ENCODE measurements at places on chromosomes 6 and 20. TPM values are rescaled to one million over a fixed set of nuclear protein-coding genes. Genes with fewer than 3 reads are reported as not detected.

Gene CPNE5
- 57.8 TPM for total RNA-seq

- H3K27me3 ChIP-seq = no peaks in the 10 kb centered on the region
- H3K4me3 ChIP-seq = no peak overlapping the region
- H3K27ac ChIP-seq = no peak overlapping the region
- no peaks in the 10 kb centered on the region for H3K36me3 ChIP-seq
- H3K4me1 ChIP-seq = no peaks in the 10 kb centered on the region
- no peak for DNase-seq
These were observed 503.4 kb downstream of the CD109 start for GRCh38 chr6:74199215-74199915.

GRCh38 chr6:15036690-15037245, 209.1 kb upstream of the JARID2 start:
- peaks cover 15% of the 10 kb centered on the region for H3K4me1 ChIP-seq
- DNase-seq = no peak
- H3K27ac ChIP-seq = no peak overlapping the region

- no peaks in the 10 kb centered on the region for H3K36me3 ChIP-seq
- no peak for DNase-seq
- peaks cover 3% of the 10 kb centered on the region for H3K4me1 ChIP-seq
- H3K27me3 ChIP-seq = peaks cover 5% of the 10 kb centered on the region
These were observed 86.7 kb upstream of the AGPAT4 start for GRCh38 chr6:161360520-161360919.

DNA sequence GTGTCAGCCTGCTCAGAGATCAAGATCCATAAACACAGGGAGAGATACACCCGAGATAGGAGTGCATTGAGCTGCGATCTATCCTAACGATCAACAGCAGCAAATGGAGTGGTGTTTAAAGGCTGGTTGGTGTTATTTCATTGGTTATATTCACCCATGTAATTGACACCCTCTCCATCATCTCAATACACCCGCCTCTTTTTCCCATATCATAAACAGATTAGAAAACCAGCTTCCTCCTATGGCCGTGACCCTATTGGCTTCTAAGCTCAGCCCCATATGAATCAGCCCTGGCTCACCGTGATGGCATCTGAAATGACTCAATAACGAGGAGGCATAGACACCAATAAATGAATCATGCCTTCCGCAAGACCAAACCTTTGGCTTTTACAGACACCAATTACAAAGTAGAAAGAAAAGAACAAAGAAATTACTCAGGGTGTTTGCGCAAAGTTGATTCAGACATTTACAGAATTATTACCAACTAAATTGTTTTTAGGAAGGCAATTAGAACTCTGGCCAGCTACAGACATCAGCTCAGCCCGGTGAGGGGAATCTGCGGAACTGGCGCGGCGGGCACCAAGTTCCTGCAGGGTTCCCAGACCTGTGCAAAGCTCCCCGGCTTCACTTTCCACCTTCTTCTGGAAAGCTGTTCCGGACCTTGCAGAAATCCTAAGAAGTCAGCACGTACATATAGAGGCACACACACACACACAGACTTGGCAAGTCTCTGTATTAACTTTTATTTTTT, 11.5 kb downstream of the PMEPA1 start:
- H3K4me1 ChIP-seq = peaks cover 97% of the 10 kb centered on the region
- DNase-seq = no peak
- peak overlapping the region; percentile 76 for H3K4me3 ChIP-seq
- H3K27me3 ChIP-seq = no peaks in the 10 kb centered on the region
- peaks cover 2% of the 10 kb centered on the region for H3K36me3 ChIP-seq

- no peak overlapping the region for H3K4me3 ChIP-seq
- no peak overlapping the region for H3K27ac ChIP-seq
- H3K36me3 ChIP-seq = no peaks in the 10 kb centered on the region
These were observed 14.3 kb upstream of the PTCRA start for GRCh38 chr6:42901538-42901957.

DNA sequence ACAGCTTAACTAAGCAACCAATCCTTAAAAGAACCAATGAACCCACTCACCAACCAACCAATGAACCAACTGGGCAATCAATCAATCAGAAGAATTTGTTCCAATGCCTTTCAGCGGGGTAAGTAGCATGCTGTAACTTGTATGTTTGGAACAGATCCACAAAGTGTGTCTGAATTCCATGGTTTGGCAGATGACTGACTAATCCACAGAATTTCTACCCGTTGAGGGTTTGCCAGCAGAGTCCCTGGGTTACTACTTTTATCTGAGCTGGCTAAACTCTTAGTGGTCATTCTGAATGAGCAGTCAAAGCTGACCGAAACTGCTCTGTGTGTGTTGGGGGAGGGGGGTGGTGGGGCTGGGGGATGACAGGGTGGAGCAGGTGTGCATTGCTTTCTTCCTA, 125.0 kb upstream of the JAG1 start:
- DNase-seq = no peak
- no peak overlapping the region for H3K4me3 ChIP-seq
- no peaks in the 10 kb centered on the region for H3K36me3 ChIP-seq
- H3K4me1 ChIP-seq = no peaks in the 10 kb centered on the region
- H3K27ac ChIP-seq = no peak overlapping the region
